ENCODE measurements at places on chromosomes 7 and 10.

GRCh38 chr10:50470798-50471582 lies 152.8 kb downstream of the SGMS1 start:
- DNase-seq, result no peak

DNA sequence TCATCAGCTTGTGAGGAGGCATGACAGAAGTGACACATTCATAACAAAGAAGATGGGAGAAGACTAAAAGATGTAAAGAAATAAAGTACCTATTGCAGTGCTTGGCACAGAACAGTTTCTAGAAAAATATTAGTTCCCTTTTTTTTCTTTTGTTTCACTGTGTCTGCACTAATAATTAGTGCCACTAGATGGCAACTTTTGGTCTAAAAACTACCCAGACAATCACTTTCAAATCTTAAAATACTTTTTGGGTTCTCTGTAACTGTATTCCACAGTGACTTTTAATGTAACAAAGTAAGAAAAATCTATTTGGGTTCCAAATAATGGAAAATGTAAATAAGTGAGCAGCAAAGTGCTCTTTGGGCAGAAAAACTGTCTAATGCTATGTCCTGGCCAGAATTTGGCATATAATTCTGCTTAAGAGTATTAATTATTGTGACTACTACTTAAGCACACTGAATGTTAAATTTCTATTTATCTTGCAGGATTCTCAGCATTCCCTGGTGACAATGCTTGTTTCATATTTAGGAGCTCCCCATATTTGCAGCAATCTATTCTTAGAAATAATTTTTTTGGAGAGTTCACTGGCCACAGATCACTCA lies 134.8 kb upstream of the KIF5B start:
- DNase-seq, result no peak

DNA sequence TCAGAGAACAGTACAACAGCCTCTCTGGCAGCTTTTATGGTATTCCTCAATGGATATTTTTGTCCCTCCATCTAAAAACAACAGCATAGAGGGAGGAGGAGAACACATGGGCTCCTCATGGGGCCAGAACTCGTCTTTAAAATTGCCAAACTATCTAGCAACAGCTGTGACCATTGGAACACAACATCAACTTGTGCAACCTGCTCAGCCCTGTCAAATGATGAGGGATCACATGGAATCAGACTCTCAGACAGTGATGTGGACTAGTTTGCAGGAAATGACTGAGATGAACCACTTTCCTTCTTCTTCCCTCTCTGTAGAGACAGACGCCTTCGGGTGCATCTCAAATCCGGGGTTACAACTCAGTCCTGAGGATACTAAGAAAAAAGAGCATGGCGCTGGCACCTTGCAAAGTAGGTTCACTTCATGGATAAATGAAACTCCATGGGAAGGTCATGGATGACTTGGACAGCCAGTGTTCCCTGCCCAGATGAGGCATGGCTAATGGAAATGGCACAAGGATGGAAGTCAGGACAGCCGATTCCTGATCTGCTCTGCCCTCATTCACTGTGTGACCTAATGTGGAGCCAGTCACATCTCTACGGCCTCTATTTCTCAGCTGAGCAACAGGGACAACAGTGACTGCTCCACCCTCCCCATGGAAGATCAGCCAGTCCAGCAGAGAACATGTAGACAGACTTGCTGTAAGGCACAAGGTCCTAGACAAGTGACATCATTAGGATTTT lies 24.6 kb upstream of the DGKI start:
- DNase-seq, result no peak

- no peak for DNase-seq
Measured at GRCh38 chr10:61784354-61785133, 117.0 kb upstream of the ARID5B start.

DNA sequence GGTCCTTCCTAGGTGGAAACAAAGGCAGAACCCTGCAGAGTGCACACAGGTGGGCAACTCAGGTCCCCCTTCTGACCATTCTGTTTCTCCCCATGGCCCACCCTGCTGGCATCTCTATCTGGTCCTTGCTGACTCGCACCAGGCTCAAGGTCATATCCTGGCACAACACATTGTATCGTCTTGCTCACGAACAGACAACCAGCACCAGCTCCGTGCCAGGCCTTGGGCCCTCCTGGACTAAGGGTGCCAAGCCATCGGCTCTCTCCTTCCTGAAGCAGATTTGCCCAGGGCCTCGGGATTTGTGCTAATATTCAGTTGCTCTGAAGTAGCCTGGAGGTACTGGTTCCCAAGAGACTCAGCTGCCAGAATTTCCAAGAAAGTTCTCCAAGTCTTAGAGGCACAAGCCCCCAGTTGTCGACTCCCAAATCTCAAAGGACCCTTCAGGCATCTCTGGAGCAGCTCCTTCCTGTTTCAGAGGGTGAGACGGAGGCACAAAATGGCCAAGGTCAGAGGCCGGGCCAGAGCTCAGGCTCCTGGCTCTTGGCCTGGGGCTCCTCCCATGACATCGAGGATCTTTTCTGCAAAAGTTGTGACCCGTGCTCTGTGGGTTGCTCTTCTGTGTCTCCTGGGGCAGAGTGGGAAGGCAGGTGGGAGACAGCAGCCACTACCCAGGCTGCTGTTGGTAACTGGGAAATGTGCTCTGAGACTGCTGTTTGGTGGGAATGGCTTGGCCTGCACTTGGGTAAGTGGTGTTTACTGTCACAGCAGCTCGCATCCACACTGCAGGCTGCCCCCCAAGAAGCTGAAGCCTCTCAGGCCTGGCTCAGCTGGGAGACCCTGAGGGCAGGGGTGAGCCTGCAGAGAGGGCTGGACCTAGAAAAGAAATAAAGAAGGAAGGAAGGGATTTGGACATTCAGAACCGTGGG lies 121.3 kb downstream of the RGS10 start:
- DNase-seq, result no peak

- DNase-seq, result no peak
Measured at GRCh38 chr7:116173051-116174028, 37.0 kb upstream of the TES start.

GRCh38 chr7:132614428-132615318 lies 38.4 kb upstream of the PLXNA4 start:
- no peak for DNase-seq

GRCh38 chr10:11282156-11282555 lies 264.5 kb downstream of the CELF2 start:
- DNase-seq, result no peak

DNA sequence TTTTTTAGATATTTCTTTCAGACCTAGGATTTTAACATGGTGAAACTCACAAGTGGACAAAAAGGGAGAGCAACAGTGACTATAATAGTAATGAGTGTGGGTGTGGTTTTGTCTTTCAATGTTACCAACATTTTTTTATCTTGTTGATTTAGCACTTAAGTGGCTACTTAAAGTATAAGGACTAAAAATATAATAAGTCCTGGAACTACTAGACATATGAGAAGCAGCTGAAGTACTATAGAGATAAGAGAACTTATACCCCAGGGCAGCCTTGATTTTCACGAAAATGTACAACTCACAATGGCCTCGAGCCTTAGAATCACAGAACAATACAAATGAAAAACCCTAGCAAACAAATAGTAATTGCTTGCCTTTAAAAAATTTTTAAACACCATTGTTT lies 1151.8 kb downstream of the TYW1 start:
- no peak for DNase-seq

GRCh38 chr7:3879355-3880075 lies 578.5 kb downstream of the SDK1 start:
- no peak for DNase-seq
